DND-41 (cell line): ENCODE measurements at places on chromosomes 16 and 17.

GRCh38 chr17:28940675-28941074 lies 10.6 kb downstream of the PHF12 start:
- H3K36me3 ChIP-seq = peaks cover 76% of the 10 kb centered on the region
- DNase-seq = no peak
- H3K4me3 ChIP-seq = no peak overlapping the region
- no peak overlapping the region for H3K27ac ChIP-seq
- no peaks in the 10 kb centered on the region for H3K4me1 ChIP-seq
- H3K27me3 ChIP-seq = no peaks in the 10 kb centered on the region

GRCh38 chr16:75079346-75079926 lies 37.1 kb downstream of the LDHD start:
- H3K27ac ChIP-seq = peak overlapping the region; percentile 63
- peaks cover 99% of the 10 kb centered on the region for H3K4me1 ChIP-seq
- H3K36me3 ChIP-seq = peaks cover 55% of the 10 kb centered on the region
- DNase-seq = no peak
- H3K4me3 ChIP-seq = no peak overlapping the region

DNA sequence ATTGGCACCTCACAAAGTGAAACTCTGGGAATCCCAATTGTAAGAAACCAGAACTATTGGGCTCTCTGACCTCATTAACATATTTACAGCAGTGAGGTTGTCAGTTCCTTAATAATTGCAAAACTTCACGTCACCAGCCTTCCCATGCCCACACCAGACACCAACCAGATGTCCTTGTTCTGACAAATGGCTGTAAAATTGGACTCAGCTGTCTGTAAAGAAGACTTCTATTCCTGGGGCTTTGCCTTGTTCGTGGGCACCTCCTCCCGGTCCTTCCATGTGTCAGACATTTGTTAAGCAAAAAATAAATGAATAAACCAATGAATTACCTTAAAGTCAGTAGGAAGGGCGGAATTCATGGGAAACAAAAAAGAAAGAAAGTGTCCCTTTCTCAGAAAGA lies 284.3 kb upstream of the CDH11 start:
- no peak for DNase-seq
- H3K36me3 ChIP-seq = no peaks in the 10 kb centered on the region
- H3K27ac ChIP-seq = no peak overlapping the region
- no peaks in the 10 kb centered on the region for H3K4me1 ChIP-seq
- no peaks in the 10 kb centered on the region for H3K27me3 ChIP-seq
- H3K4me3 ChIP-seq = no peak overlapping the region

DNA sequence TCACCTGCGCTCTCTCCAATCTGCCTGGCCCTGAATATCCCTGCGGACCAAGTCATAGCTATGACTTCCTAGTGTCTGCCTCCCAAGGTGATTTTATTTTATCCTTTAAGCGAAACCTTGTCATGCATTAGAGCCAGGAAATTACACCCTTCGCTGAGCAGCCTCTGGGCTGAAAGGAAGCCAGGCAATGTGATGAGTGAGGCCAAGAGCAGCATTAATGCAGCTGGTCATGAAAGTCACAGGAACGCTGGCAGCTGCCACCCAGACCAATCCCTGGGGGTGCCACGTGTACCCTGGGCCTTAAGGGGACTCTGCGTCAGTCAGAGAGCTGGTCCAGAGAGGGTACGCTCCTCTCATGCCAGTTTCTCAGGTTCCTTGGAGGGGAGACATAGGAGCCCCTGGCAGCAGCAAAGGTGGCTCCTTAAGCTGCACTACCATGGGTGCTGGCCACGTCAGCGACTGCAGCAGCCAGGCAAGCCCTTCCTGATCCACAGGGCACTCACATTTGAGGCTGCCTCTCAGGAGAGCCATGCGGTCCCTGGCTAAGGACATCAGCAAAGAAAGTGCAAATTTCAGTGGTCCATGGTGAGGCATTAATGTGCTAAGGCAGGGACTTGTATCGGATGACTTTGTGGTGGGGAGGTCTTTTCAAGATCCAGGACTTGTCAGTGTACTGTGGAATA lies 42.7 kb upstream of the WSCD1 start:
- no peak overlapping the region for H3K4me3 ChIP-seq
- H3K36me3 ChIP-seq = no peaks in the 10 kb centered on the region
- H3K27me3 ChIP-seq = peaks cover 14% of the 10 kb centered on the region
- DNase-seq = no peak
- H3K4me1 ChIP-seq = no peaks in the 10 kb centered on the region

DNA sequence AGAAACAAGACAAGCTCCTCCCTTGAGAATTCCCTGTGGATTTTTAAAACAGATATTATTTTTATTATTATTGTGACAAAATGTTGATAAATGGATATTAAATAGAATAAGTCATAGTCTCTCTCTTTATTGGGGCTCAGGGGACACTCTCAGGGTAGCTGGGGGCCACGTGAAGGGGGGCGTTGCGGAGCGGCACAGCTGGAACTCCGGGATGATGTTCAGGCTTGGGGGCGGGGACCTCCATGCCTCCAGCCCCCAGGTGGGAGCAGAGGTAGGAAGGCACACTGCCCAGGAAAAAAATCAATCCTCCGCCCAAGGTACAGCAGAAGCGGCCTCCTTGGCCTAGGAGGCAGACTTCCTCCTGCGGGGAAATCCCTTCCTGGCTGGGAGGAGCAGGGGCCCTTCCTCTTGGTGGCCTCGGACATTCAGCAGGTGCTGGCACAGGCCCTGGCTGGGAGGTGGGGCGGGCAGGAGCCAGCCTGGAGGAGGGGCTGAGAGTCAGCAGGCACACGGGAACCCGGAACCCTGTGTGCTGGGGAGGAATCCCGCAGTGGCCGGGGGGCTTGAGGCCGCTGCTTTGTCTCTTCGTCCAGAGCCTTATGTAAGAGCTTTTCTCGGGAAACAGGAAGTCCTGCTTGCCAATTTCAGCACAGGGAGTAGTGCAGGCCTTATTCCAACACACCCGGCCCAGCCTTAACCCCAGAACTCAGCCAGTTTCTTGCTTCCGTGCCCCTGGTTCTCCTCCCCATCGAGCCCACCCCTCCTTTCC lies 591 bp upstream of the TNFSF13 start:
- no peaks in the 10 kb centered on the region for H3K27me3 ChIP-seq
- peaks cover 4% of the 10 kb centered on the region for H3K36me3 ChIP-seq
- no peak for DNase-seq
- H3K27ac ChIP-seq = no peak overlapping the region
- H3K4me3 ChIP-seq = no peak overlapping the region
- H3K4me1 ChIP-seq = peaks cover 37% of the 10 kb centered on the region

- H3K27me3 ChIP-seq = peaks cover 46% of the 10 kb centered on the region
- H3K4me3 ChIP-seq = no peak overlapping the region
- no peak overlapping the region for H3K27ac ChIP-seq
- no peaks in the 10 kb centered on the region for H3K36me3 ChIP-seq
- no peak for DNase-seq
These were observed 10.2 kb upstream of the CBX8 start for GRCh38 chr17:79806863-79807720.

DNA sequence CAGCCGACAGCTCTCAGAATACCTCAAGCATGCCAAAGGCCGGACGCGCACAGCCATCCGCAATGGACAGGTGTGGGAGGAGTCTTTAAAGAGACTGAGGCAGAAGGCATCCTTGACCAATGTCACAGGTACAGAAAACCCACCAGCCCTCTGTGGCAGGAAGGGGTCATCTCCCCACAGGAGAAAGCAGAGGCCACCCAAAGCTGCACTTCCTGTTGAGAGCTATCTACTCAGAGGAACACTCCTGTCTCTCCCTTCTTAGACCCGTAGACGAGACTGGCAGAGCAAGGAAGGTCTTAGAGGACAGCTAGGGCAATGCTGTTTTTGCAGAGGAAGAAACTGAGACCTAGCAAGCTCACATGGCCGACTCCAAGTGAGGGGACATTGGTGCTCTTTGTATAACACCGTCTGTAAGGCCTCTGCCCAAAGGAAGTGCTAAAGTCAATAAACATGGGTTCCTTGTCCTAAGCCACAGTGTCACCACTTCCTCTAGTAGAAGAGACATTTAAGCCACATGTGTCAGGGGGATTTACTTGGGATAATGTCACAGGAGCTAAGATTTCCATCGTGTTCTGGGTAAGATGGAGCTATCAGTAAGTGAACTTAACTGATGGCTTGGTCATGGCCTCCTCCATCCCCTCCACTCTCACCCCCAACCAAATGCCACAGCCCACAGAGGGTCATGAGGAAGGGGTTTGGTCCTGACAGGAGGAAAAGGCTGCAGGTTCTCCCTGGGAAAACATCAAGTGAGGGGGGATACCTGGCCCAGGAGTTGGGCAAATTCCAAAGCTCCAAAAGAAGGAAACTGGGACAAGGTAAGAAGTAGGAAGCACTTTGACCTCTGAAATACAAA lies 9.4 kb downstream of the LPO start:
- H3K27me3 ChIP-seq = peaks cover 45% of the 10 kb centered on the region
- H3K4me3 ChIP-seq = no peak overlapping the region
- no peaks in the 10 kb centered on the region for H3K36me3 ChIP-seq
- no peak overlapping the region for H3K27ac ChIP-seq

- no peaks in the 10 kb centered on the region for H3K36me3 ChIP-seq
- no peak for DNase-seq
- no peak overlapping the region for H3K4me3 ChIP-seq
- H3K4me1 ChIP-seq = peaks cover 22% of the 10 kb centered on the region
These were observed 15.9 kb downstream of the TBX2 start for GRCh38 chr17:61415374-61416210.

GRCh38 chr16:68351991-68352431 lies 41.2 kb downstream of the PRMT7 start:
- no peak overlapping the region for H3K4me3 ChIP-seq
- H3K36me3 ChIP-seq = peaks cover 95% of the 10 kb centered on the region
- H3K27me3 ChIP-seq = no peaks in the 10 kb centered on the region
- H3K4me1 ChIP-seq = peaks cover 80% of the 10 kb centered on the region
- no peak for DNase-seq

- H3K4me1 ChIP-seq = no peaks in the 10 kb centered on the region
- H3K27ac ChIP-seq = no peak overlapping the region
- H3K27me3 ChIP-seq = no peaks in the 10 kb centered on the region
- H3K4me3 ChIP-seq = no peak overlapping the region
These were observed 435.5 kb downstream of the KCNJ2 start for GRCh38 chr17:70604854-70605253.

GRCh38 chr17:35684055-35684802 lies 47.2 kb upstream of the RASL10B start:
- no peak for DNase-seq
- H3K4me3 ChIP-seq = no peak overlapping the region
- H3K27ac ChIP-seq = no peak overlapping the region
- no peaks in the 10 kb centered on the region for H3K4me1 ChIP-seq
- peaks cover 78% of the 10 kb centered on the region for H3K36me3 ChIP-seq

DNA sequence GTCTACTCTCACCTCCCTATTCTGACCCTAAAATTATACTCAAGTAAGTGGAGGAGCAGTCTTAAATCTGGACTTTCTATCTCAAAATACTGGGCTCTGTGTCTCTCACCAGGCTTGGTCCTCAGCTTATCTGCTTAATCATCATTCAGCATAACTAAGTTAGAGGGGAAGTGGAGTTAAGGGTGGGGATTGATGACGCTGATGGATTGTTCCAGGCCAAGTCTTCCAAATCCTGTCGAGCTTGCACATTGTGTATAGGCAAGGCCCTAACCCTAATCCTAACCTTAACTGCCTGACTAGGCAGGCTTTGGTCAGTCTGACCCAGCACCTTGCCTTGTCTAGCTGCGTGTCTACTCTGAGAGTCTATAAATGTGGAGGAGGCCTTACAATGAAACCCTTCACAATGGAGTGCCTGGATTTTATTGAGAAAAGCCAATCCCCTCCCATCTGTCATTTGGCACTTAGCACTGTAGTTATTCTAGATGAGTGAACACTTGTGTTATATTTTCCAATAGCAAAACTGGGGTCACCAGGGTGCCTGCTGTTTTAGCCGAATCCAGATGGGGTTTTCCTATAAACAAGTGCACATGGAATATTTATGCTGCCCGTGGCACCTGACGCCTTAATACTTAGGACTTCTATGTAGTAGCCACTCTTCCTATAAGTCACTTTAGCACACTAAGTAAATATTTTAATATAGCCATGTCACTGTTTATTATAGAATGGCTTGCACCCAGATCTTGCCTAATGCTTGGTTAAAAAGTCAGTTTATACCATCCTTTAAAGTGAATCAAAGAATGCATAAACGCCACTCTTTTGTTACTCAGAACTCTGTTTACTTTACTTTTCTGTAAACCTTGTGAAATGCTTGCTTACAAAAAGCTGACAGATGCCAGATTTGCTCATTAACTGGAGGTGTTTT lies 193.2 kb upstream of the MYOCD start:
- no peak for DNase-seq
- H3K4me1 ChIP-seq = no peaks in the 10 kb centered on the region
- H3K27me3 ChIP-seq = no peaks in the 10 kb centered on the region
- no peak overlapping the region for H3K27ac ChIP-seq

GRCh38 chr17:68301438-68301959 lies 10.2 kb downstream of the ARSG start:
- no peaks in the 10 kb centered on the region for H3K27me3 ChIP-seq
- H3K27ac ChIP-seq = no peak overlapping the region
- DNase-seq = no peak
- no peaks in the 10 kb centered on the region for H3K36me3 ChIP-seq
- H3K4me1 ChIP-seq = peaks cover 32% of the 10 kb centered on the region
- no peak overlapping the region for H3K4me3 ChIP-seq

DNA sequence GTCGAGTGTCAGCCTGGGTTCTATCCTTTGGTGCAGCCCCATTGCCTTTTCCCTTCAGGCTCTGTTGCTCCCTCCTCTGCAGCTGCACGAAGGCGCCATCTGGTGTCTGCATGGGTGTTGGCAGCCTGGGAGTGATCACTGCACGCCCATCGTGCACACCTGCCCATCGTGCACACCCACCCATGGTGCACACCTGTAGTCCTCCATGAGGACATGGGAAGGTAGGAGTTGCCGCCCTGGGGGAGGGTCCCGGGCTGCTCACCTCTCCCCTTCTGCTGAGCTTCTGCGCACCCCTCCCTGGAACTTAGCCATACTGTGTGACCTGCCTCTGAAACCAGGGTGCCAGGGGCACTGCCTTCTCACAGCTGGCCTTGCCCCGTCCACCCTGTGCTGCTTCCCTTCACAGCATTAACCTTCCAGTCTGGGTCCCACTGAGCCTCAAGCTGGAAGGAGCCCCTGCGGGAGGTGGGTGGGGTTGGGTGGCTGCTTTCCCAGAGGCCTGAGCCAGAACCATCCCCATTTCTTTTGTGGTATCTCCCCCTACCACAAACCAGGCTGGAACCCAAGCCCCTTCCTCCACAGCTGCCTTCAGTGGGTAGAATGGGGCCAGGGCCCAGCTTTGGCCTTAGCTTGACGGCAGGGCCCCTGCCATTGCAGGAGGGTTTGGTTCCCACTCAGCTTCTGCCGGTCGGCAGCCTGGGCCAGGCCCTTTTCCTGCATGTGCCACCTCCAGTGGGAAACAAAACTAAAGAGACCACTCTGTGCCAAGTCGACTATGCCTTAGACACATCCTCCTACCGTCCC lies 2.9 kb downstream of the CTRL start:
- peaks cover 60% of the 10 kb centered on the region for H3K36me3 ChIP-seq
- DNase-seq = peak; percentile 82
- no peaks in the 10 kb centered on the region for H3K27me3 ChIP-seq
- no peak overlapping the region for H3K4me3 ChIP-seq

- H3K4me1 ChIP-seq = no peaks in the 10 kb centered on the region
- H3K27me3 ChIP-seq = no peaks in the 10 kb centered on the region
- DNase-seq = no peak
- H3K4me3 ChIP-seq = no peak overlapping the region
These were observed 30.1 kb downstream of the ACSF3 start for GRCh38 chr16:89123831-89124100.

- H3K36me3 ChIP-seq = peaks cover 8% of the 10 kb centered on the region
- no peak overlapping the region for H3K4me3 ChIP-seq
- DNase-seq = peak; percentile 45
- peak overlapping the region; percentile 88 for H3K27ac ChIP-seq
- peaks cover 87% of the 10 kb centered on the region for H3K4me1 ChIP-seq
These were observed 217.4 kb downstream of the RPTOR start for GRCh38 chr17:80762076-80762475.
